Stimulated activated CD4-positive, alpha-beta T cell treated with anti-CD3 and anti-CD28 coated beads, Interleukin-1b, Interleukin-23, amount 100 ng/mL, for 4 hours (primary cell): ENCODE measurements at places on chromosomes 4 and X.

DNA sequence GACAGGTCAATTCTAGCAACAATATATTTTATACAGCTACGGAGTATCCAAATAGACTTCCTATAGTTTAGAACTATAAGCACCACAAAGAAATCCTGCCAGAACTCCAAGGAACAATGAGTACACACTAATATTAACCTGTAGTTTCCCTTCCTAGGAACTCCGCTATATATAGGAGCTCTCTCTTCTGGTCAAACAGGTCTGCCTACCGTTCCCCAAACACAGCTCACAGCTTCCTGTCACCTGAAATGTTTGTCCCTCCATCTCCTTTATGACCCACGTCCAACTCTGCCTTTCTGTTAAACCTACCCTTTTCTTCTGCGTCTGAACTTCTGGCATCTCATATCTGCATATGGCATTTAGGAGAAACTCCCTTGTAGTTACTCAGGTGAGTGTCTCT lies 10.5 kb upstream of the GJB1 start:
- DNase-seq: no peak

- no peak for DNase-seq
Measured at GRCh38 chrX:140177821-140178220, 212.5 kb upstream of the CXorf66 start.

GRCh38 chr4:174848596-174848995 lies 19.5 kb upstream of the GLRA3 start:
- no peak for DNase-seq

GRCh38 chr4:830601-831482 lies 4.9 kb upstream of the CPLX1 start:
- DNase-seq: no peak

GRCh38 chr4:164614999-164615398 lies 138.9 kb upstream of the SMIM31 start:
- DNase-seq: no peak

DNA sequence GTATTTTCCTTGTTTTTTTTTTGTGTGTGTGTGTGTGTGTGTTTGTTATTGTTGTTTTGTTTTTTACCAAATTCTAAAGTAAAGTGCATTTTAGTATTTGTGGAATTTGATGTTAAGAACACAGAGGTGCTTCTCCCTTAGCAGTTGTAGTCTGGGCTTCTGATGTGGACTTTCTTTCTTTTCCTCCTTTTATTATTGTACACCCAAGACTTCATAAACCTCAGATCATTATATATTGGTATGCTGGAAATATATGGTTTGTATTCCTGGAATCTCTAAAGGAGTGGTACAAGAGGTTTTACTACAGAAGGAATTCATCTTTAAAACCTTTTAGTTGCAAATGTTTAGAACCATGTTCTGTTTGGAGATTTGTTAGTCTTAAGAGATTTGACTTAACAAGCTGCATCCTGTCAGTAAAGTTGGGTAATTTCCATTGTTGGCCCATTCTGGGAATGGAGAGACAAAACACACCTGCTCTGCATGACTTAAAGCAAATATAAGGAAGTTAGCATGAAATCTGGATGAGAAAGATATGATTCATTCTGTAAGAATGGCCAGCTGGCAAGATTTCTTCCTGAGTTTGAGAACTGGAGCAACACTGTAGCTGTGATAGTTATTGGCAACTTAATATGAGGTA lies 64.0 kb downstream of the SMAD1 start:
- no peak for DNase-seq

GRCh38 chr4:144733566-144733965 lies 87.6 kb downstream of the HHIP start:
- no peak for DNase-seq

GRCh38 chrX:39692796-39693195 lies 405.0 kb downstream of the BCOR start:
- no peak for DNase-seq

- no peak for DNase-seq
Measured at GRCh38 chr4:129602447-129602846, 506.5 kb downstream of the C4orf33 start.

DNA sequence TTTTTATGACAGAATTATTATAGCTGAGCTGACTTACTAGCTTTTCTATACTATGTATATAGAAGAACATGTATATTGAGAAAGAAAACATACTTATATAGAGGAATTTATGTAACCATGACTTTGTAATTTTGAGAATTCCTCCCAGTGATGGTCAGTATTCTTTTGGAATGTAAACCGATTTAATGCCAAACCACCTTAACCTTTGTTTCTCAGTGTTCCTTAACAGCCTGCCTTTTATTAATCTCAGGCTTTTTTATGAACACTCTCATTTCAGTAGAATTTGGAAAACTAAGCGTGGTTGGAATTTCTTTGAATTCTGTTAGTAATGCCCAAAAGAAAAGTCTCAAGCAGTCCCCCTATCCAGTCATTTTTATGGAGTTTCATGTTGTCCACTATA lies 47.0 kb downstream of the MOSPD2 start:
- no peak for DNase-seq

GRCh38 chrX:69387567-69388487 lies 116.3 kb upstream of the NALF2 start:
- DNase-seq: no peak

DNA sequence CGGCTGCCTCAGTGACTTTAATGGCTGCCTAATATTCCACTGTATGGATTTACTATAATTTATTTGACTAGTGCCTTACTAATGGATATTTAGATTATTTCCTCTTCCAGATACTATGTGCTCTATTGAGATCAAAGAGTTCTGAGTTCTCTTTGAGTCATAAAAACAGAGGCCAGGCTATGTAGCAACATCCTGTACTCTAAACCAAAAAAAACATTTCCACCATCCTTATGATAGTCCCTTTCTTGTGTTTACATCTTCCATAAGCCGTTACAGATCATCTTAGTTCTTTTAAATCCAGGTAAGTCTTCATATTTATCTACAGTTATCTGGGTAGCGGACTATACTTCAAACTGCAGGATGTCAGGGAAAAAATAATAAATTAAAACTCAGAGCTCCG lies 56.6 kb upstream of the TMEM184C start:
- DNase-seq: no peak

DNA sequence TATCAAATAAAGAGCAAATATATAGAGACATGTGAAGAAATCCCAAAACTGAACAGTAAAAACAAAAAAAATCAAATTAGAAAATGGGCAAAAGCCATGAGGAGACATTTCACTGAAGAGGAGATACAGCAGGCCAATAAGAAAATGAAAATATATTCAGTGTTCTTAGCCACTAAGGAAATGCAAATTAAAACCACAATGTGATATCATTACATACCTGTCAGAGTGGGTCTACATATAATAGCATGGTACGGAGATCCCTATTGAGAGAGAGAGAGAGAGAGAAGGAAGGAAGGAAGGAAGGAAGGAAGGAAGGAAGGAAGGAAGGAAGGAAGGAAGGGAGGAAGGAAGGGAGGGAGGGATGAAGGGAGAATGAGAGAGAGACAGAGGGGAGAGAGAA lies 707.0 kb upstream of the ACTRT1 start:
- no peak for DNase-seq

DNA sequence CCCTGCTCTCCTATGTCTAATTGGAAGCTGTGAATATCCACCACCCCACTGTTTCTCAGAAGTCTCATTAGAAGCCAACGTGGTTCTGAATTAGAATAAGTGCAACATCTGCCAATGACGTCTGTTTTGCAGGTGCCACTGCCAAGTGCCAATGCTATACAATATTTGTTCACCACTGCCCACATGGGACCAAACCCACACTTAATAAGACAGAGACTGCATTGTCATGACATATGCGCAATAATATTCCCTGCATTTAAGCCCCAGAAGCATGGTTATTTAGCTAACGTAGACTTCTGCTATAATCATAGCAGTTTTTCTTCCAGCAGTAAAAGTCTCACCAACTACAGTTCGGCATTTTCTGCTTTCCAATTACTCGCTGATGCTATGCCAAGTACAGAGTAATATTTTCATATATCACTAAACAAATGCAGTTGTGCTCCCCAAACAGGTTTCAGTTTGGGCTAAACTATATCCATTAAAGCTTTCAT lies 262.5 kb upstream of the PCDH18 start:
- no peak for DNase-seq

DNA sequence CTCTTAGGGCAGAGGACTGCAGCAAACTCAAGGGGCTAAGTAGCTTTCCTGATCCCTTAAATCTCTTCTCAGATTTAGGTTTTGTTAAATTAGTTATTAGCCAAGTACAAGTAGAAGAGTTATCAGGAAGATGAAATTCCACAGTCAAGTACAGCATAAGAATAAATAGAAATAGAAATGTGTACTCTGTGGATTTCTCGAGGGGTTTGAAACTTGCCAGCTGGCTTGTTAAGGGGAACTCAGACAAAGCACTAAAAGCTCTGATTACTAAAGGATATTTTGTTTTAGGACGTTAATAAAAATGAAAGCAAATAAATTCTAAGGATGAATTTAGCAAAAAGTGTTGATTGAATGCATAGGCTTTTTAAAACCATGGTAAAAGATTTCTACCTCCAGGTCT lies 654.6 kb downstream of the RAPGEF2 start:
- DNase-seq: no peak

DNA sequence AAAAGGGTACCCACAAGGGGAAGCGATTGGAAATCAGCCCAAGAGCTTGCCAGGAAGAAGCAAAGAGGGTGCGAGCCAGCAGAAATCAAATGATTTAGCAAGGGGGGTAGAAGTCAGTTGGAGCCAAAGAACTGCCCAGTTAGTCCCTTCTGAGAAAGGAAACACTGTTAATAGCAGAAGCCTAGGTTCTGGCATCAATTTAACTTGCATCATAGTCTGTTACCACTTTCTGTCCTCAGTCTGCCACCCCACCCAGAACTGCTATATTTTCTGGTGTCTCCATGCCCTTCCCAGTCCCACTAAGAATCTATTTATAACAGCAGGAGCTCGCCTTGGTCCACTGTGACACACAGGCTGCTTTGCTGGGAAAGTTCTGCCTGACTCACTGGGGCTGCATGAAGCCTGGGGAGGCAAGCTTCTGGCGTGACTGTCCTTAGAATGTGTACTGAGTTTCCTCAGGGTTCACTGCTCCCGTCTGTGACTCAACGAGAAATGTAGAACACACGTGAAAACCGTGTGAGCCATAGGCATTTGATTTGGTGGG lies 157.8 kb upstream of the TTC29 start:
- no peak for DNase-seq

GRCh38 chr4:7759216-7759615 lies 180.4 kb downstream of the AFAP1 start:
- DNase-seq: peak; percentile 55

GRCh38 chrX:96721354-96721753 lies 36.7 kb downstream of the DIAPH2 start:
- DNase-seq: no peak

- no peak for DNase-seq
Measured at GRCh38 chrX:119941336-119941735, 2.2 kb downstream of the NKAP start.
